ENCODE measurements at places on chromosomes 13 and 19. TPM values are rescaled to one million over a fixed set of nuclear protein-coding genes. Genes with fewer than 3 reads are reported as not detected.

FCER2 gene
- total RNA-seq = not detected

ZSCAN4 gene
- not detected for total RNA-seq

DNA sequence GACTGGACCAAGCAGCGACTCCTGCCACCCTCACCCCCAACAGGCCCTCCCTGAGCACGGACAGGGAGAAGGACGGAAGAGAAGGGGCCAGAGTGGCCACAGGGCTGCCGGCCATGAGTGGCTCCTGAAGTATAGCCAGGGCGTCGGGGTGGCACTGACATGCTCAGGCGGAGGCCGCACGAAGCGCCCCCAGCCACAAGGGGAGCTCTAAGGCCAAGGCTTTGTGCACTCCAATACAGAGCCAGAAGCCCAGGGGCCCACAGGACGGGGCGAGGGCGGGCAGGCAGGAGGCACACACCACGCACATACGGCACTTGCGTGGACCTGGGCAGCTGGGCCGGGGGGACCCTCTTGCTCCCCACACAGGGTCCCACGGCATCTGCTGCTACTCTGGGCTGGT lies 52.0 kb downstream of the KLF2 start:
- no peak for DNase-seq

GRCh38 chr13:76756451-76756850 lies 129.8 kb downstream of the KCTD12 start:
- no peak for DNase-seq

DNA sequence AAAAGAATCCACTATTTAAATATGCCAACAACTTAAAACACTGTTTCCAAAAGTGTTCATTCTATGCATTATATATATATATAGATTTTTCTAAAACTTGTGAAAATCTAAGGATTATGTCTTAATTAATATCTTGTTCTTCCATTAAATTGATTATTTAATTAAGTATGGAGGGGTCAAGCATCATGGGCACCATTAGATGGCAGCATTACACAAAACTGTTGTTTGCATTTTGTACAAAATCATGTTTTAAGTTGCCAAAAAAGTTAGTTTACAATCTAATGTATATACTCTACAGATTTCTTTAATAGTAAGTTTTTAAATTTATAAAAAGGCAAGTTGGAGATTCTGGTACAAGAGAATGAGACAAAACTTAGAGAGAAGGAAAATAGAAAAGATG lies 213.2 kb upstream of the EDNRB start:
- no peak for DNase-seq
